ENCODE measurements at places on chromosomes 1 and 21.

- H3K27me3 ChIP-seq: no peaks in the 10 kb centered on the region
- peak overlapping the region; percentile 23 for H3K27ac ChIP-seq
- H3K4me1 ChIP-seq: peaks cover 12% of the 10 kb centered on the region
- peaks cover 8% of the 10 kb centered on the region for H3K36me3 ChIP-seq
- H3K4me3 ChIP-seq: no peak overlapping the region
Measured at GRCh38 chr1:66999640-67000400, 54.1 kb downstream of the SLC35D1 start.

DNA sequence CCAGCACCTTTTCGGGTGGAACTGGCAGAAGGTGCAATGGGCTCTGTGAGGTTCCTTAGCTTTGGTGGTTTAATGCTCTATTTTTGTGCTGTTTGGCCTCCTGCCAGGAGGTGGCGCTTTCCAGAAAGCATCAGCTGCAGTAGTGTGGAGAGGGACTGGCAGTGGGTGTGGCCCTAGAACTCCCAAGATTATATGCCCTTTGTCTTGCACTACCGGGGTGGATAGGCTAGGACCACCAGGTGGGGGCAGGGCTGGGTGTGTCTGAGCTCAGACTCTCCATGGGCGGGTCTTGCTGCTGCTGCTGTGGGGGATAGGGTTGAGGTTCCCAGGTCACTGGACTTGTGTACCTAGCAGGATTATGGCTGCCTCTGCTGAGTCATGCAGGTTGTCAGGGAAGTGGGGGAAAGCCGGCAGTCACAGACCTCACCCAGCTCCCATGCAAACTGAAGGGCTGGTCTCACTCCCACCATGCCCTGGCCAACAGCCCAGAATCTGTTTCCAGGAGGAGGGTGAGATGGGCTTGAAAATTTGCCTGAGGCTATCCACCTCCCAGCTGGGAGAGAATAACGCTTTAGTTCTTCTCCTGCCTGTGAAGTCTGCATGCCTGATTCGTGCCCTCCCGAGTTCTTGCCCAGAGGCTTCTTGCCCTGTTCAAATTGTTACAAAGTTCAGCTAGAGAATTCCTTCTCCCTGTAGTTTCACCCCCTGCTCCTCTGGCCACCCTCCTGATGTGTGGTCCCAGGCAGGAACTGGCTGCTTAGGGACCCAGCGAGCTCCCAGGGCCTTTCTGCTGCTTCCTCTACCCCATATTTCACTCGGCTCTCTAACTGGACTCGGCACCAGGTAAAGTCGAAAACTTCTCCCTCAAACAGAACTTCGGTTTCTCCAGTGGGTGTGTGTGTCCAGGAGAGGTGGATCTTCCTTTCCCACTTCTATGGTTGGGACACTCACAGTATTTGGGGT lies 76.5 kb upstream of the BTG3 start:
- peak; percentile 38 for DNase-seq
- peaks cover 6% of the 10 kb centered on the region for H3K36me3 ChIP-seq
- peaks cover 24% of the 10 kb centered on the region for H3K4me1 ChIP-seq
- peak overlapping the region; percentile 72 for H3K27ac ChIP-seq
- H3K27me3 ChIP-seq: no peaks in the 10 kb centered on the region
- H3K4me3 ChIP-seq: no peak overlapping the region

GRCh38 chr21:14095056-14095455 lies 115.7 kb downstream of the LIPI start:
- no peak overlapping the region for H3K4me3 ChIP-seq
- no peaks in the 10 kb centered on the region for H3K27me3 ChIP-seq
- H3K36me3 ChIP-seq: no peaks in the 10 kb centered on the region
- H3K27ac ChIP-seq: no peak overlapping the region
- no peak for DNase-seq

DNA sequence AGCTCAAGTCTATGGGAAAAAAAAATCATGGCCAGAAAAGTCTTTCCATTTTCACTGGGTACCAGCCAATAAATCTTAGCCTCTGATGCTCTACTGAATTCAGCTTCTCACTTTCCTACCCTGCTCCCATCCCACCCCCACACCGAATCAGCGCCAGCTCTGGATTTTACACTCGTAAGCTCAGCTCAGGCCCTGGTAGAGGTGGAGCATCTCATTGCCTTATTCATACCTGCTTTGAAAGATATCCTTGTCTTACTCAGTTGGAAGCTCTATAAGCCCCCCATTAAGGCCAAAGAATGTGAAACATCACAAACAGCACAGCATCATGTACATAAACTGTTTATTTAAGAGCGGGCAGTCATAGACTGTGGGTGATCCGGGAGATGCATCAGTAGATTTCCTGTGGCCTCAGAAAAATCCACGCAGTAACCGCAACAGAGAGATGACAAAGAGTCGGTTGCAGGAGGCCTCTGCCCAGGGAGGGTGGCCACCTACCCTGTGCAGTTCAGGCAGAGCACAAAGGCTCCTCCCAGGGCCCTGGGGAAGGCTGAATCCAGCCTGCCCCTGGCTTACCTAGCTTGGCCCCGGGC lies 36.4 kb upstream of the ETS2 start:
- H3K4me3 ChIP-seq: peak overlapping the region; percentile 90
- peaks cover 14% of the 10 kb centered on the region for H3K27me3 ChIP-seq
- H3K36me3 ChIP-seq: peaks cover 5% of the 10 kb centered on the region
- peaks cover 35% of the 10 kb centered on the region for H3K4me1 ChIP-seq

- no peak overlapping the region for H3K27ac ChIP-seq
- H3K4me1 ChIP-seq: no peaks in the 10 kb centered on the region
- H3K4me3 ChIP-seq: no peak overlapping the region
- peaks cover 57% of the 10 kb centered on the region for H3K27me3 ChIP-seq
- no peak for DNase-seq
Measured at GRCh38 chr1:47568763-47569162, 130.9 kb downstream of the FOXD2 start.

DNA sequence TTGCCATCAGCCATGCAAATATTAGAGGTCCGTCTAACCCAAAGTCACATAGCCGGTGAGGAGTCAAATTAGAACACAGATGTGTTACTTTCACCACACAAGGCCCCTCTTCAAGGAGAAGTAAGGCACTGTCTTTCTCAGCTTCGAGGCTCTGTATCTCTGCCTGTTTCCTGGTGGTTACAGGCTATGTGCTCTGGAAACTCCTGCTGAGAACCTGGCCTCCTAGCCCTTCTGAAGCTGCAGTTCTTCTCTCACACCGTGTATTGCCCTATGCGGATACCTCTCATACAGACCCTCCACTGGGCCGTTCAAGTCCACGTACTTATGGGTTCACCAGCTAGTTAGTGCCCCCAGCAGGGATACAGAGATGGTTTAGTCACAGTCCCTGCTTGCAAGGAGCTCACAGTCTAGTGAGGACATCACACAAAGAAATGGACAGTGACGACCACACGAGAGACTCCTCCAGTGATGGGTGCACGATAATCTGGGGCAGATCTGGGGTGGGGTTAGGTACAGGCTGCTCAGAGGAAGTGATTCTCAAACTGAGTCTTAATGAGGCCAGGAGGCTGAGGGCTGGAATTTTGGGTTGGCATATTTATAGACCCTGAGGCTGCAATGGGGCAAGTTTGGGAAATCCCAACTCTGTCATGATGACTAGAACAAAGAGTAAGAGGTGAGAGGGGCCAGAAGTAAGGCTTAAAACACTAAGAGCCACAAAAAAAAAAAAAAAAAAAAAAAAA lies 22.8 kb upstream of the ELOA start:
- H3K4me1 ChIP-seq: peaks cover 11% of the 10 kb centered on the region
- no peak for DNase-seq
- H3K36me3 ChIP-seq: peaks cover 5% of the 10 kb centered on the region
- peak overlapping the region; percentile 4 for H3K4me3 ChIP-seq

- H3K4me1 ChIP-seq: peaks cover 21% of the 10 kb centered on the region
Measured at GRCh38 chr1:41713557-41714327, 205.0 kb downstream of the HIVEP3 start.

DNA sequence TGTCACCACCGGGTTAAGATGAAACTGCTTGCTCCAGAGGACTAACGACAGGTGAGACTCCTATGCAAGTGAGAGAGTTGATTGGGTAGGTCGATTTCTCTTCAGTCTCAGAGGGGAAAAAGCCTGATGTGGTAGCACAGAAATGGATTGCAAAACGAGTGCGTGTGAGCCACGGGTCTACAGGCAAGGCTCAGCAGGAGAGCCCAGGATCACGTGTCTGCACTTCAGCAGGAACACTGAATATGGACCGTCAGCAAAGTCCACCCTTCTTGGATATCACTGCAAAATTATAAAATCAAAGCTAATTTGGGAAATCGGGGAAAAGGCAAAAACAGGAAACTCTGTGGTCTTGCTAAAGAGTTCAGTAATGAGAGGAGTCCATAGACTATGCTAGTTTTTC lies 107.7 kb upstream of the ZNF648 start:
- peaks cover 15% of the 10 kb centered on the region for H3K27me3 ChIP-seq
- no peak overlapping the region for H3K4me3 ChIP-seq
- no peak for DNase-seq
- no peaks in the 10 kb centered on the region for H3K4me1 ChIP-seq
- peaks cover 3% of the 10 kb centered on the region for H3K36me3 ChIP-seq

DNA sequence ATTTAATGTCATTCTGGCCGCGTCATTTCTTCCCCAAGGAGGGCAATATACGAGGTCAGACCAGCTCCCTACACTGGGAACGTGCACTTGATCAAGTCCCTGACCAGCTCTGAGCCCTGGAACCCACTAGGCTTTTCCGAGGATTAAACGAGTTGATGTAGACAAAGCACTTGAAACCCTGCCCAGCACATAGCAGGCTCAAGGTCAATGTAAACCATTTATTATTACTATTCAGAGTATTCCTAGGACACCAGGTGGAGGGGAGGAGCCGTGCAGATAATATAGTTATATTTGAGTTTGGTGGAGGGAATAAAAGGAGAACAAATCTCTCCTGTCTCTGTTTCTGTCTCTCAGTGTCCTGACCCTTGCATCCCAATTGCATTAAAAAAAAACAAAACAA lies 174.1 kb upstream of the IGSF21 start:
- no peaks in the 10 kb centered on the region for H3K4me1 ChIP-seq
- DNase-seq: no peak
- H3K27ac ChIP-seq: no peak overlapping the region
- H3K36me3 ChIP-seq: no peaks in the 10 kb centered on the region
- no peak overlapping the region for H3K4me3 ChIP-seq
- peaks cover 49% of the 10 kb centered on the region for H3K27me3 ChIP-seq

- no peak for DNase-seq
- no peak overlapping the region for H3K4me3 ChIP-seq
- H3K27me3 ChIP-seq: peaks cover 1% of the 10 kb centered on the region
- H3K36me3 ChIP-seq: no peaks in the 10 kb centered on the region
- no peaks in the 10 kb centered on the region for H3K4me1 ChIP-seq
- H3K27ac ChIP-seq: no peak overlapping the region
Measured at GRCh38 chr1:78722947-78723346, 73.3 kb downstream of the IFI44 start.

DNA sequence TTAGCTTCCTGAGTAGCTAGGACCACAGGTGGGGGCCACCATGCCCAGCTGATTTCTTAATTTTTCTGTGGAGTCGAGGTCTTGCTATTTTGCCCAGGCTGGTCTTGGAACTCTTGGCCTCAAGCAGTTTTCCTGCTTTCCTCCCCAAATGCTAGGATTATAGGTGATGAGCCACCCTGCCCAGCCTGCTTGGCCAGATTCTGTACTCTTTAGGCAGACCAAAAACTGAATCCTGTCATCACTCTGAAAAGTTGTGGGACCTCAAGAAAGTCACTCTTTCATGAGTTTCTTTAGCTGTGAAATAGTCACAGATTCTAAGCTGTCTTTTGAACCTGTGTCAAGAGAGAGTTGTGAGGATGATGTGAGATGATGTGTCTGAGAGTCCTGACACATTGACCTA lies 105.4 kb downstream of the CAMTA1 start:
- no peak overlapping the region for H3K4me3 ChIP-seq
- no peaks in the 10 kb centered on the region for H3K4me1 ChIP-seq
- H3K36me3 ChIP-seq: peaks cover 1% of the 10 kb centered on the region
- no peaks in the 10 kb centered on the region for H3K27me3 ChIP-seq
- no peak for DNase-seq
- no peak overlapping the region for H3K27ac ChIP-seq

DNA sequence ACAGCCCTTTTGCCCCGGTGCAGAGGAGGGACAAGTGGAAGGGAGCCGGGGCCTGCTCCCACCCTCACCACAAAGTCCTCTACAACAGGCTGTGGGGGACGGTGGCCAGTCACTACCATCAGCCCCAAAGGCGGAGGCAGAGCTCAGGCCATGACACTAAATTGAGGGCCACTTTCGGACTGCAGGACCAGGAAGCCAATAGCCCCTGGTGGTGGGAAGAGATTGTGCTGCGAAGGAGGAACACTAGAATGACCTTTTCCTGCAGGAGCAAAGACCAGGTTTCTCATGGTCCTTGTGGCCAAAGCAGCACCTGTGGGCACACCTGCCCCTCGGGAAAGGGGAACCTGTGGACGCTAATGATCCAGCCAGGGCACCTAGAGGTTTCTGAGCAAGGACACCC lies 30.3 kb downstream of the ACTA1 start:
- H3K36me3 ChIP-seq: no peaks in the 10 kb centered on the region
- no peak overlapping the region for H3K27ac ChIP-seq
- peaks cover 8% of the 10 kb centered on the region for H3K4me1 ChIP-seq
- H3K4me3 ChIP-seq: no peak overlapping the region
- H3K27me3 ChIP-seq: peaks cover 81% of the 10 kb centered on the region
- DNase-seq: no peak

DNA sequence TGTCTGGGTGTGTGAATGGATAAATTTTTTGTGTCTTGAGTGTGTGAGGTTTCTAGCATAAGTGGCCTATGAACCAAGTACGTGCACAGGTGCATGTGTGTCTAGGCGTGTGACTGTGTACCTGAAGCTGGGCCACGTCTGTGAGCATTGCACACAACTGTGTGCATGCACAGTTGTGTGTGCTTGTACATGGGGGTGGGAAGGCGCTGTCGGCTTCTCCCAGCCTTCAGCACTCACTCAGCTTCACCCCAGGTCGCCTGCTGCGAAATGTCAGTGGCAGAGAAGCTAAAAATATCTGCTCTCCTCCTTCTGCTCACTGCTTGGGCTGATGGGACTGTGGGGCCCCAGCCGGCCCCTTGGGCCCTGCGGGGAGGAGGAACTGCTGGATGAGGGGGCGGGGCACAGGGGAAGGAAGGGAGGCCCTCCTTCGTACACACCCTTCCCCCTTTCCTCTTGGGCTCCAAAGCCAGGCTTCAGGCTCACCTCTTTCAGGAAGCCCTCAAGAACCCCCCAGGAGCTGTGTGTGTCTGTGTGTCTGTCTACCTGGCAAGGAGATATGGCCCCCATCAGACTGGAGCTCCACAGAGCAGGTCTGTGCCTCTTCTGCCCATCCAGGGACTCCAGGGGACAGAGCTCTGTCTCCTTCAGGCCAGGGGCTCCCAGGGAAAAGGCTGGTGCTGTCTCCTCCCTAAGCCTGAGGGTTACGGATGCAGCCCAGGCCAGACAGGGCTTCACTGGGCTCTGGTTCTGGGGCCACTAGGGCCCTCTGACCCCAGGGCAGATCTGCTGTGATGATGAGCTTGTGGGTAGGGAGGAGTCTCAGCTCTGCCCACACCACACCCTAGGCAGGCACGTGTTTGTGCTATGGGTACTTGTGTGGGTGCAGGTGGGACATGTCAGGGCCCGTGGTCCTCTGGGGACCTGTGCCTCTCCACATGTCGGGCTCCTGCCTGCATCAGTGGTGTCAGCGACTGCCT lies 35.6 kb upstream of the WASF2 start:
- peaks cover 13% of the 10 kb centered on the region for H3K27me3 ChIP-seq
- DNase-seq: no peak
- peak overlapping the region; percentile 19 for H3K4me3 ChIP-seq
- H3K4me1 ChIP-seq: peaks cover 76% of the 10 kb centered on the region

- DNase-seq: no peak
- H3K36me3 ChIP-seq: peaks cover 5% of the 10 kb centered on the region
- H3K4me3 ChIP-seq: peak overlapping the region; percentile 25
- H3K27ac ChIP-seq: no peak overlapping the region
Measured at GRCh38 chr1:11759791-11760190, 2.2 kb upstream of the C1orf167 start.

Data from central memory CD8-positive, alpha-beta T cell (primary cell).